ENCODE measurements at places on chromosomes 13 and 19.

GRCh38 chr19:40216013-40216776 lies 2.0 kb downstream of the TTC9B start:
- DNase-seq: no peak

GRCh38 chr13:29859971-29860370 lies 9.6 kb upstream of the UBL3 start:
- DNase-seq: peak; percentile 41

DNA sequence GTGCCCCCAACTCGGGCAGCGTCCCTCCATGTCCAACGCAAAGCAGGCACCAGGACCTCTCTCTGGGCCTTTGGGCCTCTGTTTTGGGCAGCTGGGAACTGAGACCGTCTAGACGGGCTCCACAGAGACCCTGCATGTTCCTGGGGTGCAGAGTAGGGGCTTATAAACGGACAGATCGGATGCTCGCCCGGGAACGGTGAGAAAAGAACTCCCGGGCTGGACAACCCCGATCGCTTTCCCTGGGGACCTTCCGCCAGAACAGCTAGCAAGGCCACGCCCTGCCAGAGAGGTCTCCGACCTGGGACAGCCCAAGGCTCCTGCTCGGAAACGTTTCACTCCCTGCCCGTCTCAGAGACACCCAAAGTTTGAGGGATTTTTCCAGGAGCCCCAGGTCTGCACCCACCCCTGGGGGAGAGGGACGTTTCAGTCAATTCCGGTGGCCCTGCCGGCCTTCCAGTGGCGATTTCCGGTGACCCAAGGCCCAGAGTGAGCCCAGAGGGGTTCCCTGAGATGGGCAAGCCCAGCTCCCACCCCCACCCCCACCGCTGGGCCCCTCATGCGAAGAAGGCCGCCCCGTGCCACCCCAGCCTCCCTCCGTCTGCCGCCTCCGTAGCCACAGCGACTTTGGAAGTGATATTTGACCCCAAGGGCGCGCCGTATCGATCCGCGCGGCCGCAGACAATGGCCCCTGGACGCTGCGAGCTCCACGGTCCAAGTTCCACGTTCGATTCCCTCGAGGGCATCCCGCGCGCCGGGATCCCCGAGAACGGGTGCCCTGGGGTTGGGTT lies 1.7 kb downstream of the NR2F6 start:
- peak; percentile 42 for DNase-seq

- peak; percentile 86 for DNase-seq
These were observed 10.4 kb downstream of the GJB2 start for GRCh38 chr13:20182231-20182846.

GRCh38 chr13:100657881-100658315 lies 16.7 kb downstream of the TMTC4 start:
- DNase-seq: no peak

GRCh38 chr13:99986741-99987140 lies 5.2 kb downstream of the ZIC2 start:
- no peak for DNase-seq

DNA sequence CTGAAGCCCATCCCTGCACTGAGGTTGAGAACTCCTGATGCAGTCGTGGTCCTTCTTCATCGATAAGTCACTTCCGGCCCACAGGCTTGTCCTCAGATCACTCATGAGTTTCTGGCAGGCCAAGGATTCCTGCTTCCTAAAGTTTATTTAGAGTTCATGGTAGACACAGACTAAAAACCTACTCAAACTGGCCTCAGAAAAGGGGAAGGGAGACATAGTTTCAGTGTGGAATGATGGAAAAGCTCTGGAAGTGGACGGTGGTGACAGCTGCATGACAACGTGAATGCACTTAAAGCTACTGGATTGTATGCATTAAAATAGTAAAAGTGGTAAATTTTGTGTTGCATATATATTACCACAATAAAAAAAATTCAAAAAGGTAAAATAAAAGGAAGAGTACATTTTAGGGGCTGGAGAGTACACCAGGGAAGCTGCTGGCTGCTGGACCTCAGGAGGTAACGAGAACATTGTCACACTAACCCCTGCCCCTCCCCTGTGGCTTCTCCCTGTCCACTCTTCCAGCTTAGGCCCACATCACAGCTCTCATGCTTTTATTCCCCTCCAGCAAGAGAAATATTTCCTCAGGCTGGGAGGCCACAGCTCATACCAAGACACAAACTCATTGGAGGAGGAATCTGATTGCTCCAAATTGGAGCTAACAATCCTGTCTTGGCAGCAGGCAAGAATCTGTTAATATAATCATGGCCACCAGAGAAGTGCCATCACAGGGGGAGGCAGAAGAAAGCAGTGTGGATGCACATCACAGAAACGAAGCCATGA lies 741.0 kb downstream of the UQCRFS1 start:
- DNase-seq: no peak

GRCh38 chr19:10286803-10287737 lies at the start of gene ICAM4:
TSS of gene ICAM4 (plus strand) at chr19:10286955. CDS start at chr19:10287013, 58 bp downstream.
- peak; percentile 74 for DNase-seq

DNA sequence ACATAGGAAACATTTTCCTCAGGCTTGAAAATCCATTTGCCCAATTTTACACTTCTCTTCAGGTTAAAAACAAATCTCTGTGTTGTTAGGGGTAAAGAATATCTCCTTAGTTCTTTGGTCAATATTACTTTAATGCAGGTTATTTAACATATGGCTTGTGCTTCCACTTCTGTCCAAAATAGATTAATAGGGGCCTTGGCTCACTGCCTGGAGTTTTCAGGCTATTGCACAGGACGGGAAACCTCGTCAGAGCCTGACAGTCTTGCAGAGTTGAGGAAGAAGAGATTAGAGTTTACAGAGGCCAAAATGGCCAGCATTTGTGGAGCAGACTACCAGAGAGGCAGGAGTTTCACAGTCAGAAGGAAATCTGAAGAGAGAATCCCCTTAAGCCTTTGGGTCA lies 863.9 kb upstream of the GPC6 start:
- DNase-seq: peak; percentile 71

- peak; percentile 61 for DNase-seq
These were observed 37.6 kb downstream of the SOX21 start for GRCh38 chr13:94674609-94675348.

DNA sequence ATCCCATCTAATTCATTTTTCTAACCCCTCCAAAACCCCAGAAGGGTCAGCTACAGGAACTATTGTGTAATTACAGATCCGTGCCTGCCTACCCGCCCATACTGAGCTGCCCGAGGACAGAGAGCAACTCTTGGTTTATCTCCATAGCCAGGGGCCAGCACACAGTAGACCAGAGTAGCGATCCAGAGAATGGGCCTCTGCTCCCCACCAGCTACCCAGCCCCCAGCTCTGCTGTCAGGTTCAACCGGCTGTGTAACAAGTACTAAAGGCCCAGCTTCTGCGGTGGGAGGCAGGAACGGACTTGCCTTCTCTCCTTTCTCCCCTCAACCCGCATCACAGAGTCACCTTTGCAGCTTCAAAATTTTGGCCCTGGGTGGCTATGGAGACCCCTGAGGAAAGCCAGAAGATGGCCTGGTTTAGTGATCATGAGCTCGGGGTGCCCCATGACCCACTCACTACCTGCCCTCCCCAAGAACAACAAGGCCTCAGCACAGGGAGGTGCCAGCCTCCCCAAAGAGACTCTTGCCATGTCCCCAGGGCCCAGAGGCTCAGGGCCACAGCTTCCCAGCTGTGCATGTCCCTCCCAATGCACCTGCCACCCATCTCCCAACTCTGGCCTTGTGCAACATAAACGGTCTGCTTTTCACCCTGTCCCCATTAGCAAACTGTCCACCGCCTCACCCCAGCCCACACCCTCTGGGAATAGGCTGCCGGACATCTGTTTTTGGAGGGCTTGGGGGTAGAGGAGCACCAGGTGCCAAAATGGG lies 5.7 kb downstream of the CALM3 start:
- DNase-seq: no peak

DNA sequence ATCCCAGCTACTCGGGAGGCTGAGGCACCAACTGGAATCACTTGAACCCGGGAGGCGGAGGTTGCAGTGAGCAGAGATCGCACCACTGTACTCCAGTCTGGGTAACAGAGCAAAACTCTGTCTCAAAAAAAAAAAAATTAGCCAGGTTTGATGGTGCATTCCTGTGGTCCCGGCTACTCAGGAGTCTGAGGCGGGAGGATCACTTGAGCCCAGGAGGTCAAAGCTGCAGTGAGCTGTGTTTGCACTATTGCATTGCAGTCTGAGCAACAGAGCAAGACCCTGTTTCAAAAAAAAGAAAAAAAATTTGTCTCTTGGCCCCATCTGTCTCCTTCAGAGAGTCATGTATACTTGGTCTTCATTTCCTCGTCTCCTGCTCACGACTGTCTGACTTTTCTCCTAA lies 1.6 kb downstream of the CCDC97 start:
- DNase-seq: no peak

- DNase-seq: no peak
These were observed 369.9 kb upstream of the SLC10A2 start for GRCh38 chr13:103436057-103436654.

DNA sequence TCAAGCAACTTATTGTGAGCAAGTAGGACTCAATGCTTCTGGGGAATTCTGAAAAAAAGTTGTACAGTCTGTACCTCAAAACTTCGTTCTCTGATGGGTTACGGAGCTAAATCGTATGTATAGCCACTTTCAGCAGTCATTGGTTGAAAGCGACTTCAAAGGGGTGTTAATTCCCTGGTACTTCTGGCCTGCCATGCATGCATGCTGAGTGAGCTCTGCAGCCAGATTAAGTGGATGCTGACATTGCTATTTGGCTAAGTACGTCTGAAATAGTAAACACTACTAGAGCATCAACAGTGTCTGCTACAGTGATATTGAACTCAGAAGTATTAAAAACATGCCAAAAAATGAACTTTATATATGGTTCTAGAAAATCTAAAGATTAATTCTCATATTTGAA lies 1183.1 kb upstream of the PCDH20 start:
- no peak for DNase-seq

DNA sequence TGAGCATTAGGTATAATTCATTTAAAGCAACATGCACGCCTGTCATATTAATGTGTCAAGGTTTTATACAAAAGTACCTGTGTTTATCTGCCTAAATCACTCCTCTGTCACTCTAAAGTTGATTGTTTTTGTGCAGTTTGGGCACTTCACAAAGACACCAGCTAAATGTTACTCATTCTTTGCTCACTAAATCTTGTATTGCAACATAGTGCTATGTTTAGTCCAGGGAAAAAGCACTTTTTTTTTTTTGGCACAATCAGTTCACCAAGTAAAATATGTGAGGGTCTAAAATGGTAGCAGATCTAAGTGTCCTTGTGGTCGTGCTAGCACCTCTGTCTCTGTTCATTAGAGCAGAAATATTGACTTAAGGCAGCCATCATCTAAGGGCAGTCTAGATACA lies 2526.7 kb upstream of the PCDH20 start:
- DNase-seq: peak; percentile 29

GRCh38 chr19:45782162-45782691 lies at the start of gene DMPK:
TSS of gene DMPK (minus strand) at chr19:45782490. CDS start at chr19:45782352, 138 bp downstream.
- no peak for DNase-seq

DNA sequence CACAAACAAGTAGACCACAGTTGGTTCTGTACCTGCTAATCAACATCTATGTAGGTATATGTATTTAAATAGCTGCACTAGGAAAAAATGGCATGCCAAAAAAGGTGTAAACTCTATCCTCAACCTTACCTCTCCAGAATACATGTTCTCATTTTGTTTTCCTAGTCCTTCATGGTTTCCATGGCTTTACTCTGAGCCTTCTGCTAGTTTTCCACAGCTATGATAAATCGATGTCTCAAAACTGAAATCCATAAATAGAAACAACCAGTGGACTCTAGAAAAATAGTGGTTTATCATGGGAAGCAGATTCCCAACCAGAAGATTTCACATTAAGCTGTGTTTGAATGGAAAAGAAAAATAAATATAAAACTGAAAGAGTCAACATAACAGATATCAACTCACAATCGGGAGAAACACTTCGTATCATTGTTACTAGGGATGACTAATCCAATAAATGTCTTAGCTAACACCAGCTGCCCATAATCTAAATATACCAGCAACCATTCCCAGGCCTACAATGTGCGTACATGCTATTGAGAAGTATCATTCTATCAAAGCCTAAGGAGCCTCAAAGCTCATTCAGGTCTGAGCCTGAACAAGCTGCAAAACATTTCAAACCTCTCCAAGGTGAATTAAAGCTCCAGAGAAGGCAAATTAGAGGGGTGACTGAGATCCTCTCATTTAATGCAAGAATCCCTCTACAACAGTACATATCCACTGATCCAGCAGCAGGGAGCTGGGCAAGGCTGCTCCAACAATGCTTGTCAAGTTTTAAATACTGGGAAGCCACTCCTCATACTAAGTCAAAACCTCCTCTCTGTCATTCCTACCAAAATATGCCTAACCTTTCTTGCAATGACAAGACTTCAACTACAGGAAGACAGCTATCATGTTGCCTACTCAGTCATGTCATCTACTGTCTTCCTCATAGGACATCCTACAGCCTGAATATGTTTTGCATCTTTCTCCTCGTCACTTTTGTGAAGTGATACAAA lies 90.2 kb downstream of the KCTD12 start:
- peak; percentile 29 for DNase-seq

GRCh38 chr13:98813993-98814392 lies 61.5 kb upstream of the SLC15A1 start:
- DNase-seq: no peak

DNA sequence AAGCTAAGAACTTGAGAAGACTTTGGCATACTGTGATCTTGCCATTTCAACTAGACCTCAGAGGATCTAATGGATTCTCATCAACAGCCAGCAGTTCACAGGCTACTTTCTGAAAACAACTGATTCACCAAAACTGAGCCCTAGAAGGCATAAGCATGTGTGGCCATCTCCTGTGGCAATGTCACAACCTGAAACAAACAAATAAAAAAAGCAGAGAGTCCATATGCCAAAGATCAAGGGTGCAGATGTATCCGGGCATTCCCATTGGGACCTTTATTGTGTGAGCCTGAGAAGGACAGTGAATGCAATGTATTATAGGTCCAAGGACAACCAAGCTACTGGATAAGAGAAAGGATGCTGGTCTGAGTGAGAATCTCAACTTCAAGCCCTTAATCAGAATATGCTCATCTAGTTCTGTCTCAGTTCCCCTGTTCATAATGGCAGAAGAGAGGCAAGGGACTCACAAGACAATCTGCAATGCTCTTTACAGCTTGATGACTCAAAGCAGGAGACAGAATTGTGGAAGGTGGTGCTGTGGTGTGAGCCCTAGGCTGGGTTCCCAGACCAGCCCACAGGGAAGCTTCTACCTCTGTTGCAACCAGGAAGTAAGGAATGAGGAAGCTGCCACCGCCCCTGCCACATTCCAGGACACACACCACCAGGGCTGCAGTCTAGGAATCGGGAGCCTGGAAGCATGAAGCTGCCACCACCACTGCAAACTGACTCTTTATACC lies 133.7 kb downstream of the RAP2A start:
- peak; percentile 74 for DNase-seq

DNA sequence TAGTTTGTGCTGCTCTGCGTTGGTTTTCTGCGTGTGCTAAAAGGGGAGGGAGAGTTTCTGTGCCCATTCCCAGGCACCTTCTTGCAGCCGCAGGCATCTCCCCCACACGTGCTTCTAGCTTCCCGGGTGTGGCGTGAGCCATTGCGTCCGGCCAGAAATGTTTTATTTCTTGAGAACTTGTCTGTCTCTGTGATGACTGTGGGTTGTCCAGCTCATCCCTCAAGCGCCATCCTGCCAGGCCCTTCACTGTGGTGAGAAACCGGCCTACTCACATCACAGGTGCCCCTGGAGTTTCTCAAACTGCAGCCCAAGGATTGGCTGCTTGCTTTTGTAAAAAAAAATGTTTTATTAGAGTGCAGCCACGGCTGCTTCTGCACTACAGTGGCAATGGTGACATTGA lies 24.2 kb downstream of the EPN1 start:
- no peak for DNase-seq

All from fibroblast of pulmonary artery (primary cell).